Panc1 (cell line): ENCODE measurements at places on chromosomes 12 and 14.

GRCh38 chr14:79064214-79064613 lies 894.0 kb downstream of the NRXN3 start:
- DNase-seq = no peak

GRCh38 chr12:119068129-119068856 lies 87.0 kb downstream of the SRRM4 start:
- DNase-seq = no peak

DNA sequence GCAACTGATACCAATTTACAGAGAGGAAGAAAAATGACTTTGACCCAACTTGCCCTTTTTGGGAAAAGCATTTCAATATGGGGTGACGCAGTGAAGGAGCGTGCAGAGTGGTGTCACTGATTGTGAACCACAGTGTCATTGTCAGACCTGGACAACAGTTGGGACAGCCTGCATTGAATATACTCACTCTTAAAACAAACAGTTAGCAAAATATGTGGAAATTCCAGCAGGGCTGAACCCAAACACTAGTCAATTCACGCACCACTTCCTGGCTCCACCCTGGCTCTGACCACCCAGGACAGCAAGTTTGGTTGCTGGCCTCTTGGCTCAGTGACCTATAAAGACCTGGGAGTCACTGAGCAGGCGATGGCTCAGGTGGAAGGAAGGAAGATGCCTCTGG lies 61.3 kb downstream of the NOS1 start:
- DNase-seq = no peak

GRCh38 chr14:96905825-96906224 lies 108.6 kb downstream of the VRK1 start:
- no peak for DNase-seq

DNA sequence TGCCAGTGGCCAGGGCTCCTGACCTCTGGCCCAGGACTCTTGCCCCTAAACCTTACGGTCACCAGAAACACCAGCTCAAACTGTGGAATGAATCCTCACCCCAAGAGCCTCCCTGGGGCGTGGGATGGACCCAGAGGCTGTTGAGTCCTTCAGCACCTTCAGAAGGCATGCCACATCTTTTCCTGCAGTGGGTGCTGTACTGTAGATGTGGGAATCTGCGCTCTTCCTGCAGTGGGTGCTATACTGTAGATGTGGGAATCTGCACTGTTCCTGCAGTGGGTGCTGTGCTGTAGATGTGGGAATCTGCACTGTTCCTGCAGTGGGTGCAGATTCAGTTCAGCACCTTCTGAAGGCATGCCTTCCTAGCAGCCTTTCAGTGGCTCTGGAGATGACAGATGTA lies 1.2 kb downstream of the KRT82 start:
- DNase-seq = no peak

GRCh38 chr14:85172889-85173477 lies 357.0 kb upstream of the FLRT2 start:
- no peak for DNase-seq

DNA sequence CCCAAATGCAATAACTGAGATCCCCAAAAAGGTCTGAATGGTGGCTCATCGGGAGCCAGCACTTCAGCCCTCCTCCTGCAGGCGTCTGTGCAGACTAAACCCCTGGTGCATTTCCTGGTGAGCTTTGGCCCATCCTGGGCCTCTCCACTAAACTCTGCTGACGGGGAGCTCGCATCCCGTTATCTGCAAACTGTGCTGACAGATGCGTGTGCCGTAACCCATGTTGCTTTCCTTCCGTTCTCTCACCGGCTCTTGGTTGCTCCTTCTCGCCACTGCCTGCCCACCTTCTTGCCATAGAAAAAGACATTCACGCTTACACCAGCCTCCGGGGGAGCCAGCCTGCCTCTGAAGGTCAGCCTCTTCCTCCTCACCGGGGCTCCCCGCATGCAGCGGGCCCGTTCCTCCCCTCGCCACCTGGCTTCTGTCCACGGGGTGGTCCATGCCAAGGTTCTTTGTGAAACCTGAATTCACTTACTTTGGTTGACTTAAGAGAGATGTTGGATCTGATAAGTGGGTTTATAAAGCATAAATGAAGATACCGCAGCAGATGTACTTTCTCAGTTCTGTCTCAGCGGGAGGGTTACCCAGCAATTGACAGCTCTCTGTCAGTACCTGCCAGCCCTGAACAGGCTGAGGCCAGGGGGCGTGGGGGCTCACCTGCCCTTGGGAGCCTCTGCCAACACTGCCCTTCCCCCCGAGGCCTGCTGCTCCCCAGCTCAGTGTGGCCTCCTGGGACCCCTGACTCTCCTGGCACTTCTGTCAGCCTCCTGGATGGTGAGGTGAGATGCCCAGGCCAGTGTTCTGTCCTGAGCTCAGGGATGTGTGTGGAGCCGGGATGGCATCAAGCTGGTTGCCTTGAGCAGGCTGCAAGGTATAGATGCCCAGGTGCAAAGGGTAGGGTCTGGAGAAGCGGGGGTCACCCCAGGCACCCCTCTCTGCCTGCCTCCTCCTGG lies 14.2 kb downstream of the ZFYVE21 start:
- no peak for DNase-seq
